ENCODE measurements at places on chromosomes 4 and X.
A peak's percentile ranks its signal among the peaks of the same experiment; 100 is the strongest.

DNA sequence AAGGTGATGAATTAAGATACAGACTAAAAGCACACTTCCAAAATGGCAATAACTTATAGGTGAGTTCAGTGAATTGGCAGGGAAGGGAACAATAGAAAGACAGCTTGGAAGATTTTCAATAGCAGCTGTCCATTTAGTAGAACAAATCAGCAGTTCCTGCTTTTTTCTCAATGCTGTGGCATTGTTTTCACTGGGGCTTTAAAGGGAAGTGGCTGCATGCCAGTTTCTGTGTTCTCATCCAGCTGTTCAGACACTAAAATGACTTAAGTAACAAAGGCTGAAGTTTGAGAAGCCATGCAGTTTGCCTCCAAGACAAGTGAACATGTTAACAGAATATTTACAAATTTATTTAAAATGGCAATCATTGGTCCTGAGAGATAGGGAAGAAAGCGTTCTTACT lies 291.9 kb downstream of the FAM47A start:
- no peak for DNase-seq

GRCh38 chrX:87397103-87397886 lies 120.3 kb upstream of the KLHL4 start:
- DNase-seq, result no peak

- no peak for DNase-seq
Observed at GRCh38 chr4:56844802-56845580, 23.5 kb upstream of the SPINK2 start.

GRCh38 chr4:86718152-86718551 lies 124.0 kb downstream of the PTPN13 start:
- no peak for DNase-seq

DNA sequence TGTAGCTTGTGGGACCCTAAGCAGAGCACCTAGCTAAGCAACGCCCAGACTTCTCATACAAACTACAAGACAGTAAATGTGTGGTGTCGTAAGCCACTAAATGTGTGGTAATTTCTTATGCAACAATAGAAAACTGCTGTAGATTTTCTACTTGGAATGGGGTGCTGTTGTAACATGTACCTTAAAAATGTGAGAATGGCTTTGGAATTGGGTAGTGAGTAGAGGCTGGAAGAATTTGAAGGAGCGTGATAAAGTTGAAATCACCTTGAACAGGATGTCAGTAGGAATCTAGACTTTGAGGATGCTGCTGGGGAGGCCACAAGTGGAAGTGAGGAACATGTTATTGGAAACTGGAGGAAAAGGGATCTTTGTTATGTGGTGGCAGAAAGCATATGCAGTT lies 43.2 kb upstream of the FUNDC1 start:
- no peak for DNase-seq

- no peak for DNase-seq
Observed at GRCh38 chr4:93182722-93183121, 645.8 kb upstream of the ATOH1 start.

DNA sequence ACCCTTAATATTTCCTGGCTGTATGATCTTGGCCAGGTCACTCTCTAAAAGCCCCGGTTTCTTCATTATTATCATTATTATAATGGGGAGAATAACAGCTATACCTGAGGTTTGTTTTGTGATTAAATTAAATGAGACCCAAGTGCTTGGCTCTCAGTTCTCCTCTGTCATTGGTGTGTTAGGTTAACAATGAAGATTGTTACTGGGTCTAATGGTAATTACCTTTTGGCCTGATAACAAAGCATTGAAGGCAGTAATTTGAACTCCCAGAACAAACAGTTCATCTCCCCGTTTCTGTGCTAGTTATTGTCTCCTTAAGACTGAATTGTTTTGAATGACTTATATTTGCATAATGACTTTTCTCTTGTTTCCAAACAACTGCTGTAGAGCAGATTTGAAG lies 6.8 kb upstream of the ANAPC4 start:
- DNase-seq, result no peak

DNA sequence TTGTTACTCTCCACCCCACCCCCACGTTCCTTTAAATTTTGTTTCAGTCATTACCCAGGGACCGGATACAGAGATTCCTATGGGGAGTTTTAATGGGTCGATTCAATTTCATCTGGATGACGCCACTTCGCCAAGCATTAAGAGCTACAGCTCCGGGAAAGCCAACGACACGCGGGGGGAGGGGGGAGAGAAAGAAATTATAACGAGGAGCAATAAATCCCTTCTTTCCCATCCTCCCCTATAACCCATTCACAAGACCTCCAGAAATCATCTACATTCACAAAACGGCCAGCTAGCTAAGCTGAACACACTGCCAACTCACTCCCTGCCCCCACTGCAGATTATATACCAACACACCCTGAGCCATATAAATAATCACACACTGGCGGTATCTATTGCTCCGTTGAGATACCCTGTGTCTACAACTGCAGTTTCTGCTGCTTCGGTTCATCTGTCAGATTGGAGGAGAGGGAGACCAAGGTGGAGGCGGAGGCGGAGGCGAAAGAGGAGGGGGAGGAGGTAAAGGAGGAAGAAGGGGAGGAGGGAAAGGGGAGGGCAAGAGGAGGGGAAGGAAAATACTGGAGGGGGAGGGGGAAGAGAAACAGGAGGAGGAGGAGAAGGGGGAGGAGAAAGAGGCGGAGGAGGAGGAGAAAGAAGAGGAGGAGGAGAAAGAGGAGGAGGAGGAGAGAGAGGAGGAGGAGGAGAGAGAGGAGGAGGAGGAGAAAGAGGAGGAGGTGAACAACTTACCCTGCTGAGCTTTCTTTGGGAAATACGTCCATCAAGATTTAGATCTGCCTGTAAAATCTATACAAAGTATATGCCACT lies 113.9 kb upstream of the VAMP7 start:
- peak; percentile 84 for DNase-seq

DNA sequence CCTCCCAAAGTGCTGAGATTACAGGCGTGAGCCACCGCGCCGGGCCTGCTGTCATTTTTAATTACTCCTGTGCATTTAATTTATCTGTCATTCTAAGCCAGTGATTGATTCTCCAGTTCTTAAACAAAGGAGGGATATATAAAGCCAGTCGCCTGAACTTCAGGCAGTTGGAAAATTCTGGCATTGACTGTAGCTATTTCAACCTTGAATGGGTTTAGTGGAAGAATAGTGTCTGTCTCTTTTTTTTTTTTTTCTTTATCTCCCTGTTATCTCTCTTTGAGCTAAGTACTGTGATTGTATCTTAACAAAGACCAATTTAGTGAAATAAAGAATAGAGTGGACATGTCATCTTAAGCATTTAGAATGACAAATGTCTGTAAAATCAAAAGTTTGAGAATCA lies 11.0 kb downstream of the NEIL3 start:
- no peak for DNase-seq

- DNase-seq, result no peak
Observed at GRCh38 chrX:67545036-67545821, 1.4 kb downstream of the AR start.

- peak; percentile 89 for DNase-seq
Observed at GRCh38 chrX:136909706-136910564, 29.4 kb upstream of the RBMX start.

DNA sequence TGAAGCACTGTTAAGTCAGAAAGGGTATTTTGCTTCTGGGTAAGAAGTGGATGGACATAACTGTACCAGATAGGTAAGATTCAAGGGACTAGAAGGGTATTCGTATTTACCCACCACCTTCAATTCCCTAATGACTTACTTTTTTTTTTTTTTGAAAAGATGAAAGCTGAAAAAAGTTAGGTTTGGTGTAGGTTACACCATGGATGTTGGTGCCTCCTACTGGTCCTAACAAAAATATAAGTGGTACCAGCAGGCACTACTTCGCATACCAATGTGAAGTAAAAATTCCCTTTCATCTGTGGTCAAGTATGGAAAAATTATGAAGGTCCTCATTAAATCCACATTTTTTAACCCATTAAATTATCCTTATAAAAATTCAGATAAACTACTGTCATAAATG lies 7.2 kb downstream of the ANKRD17 start:
- DNase-seq, result no peak

DNA sequence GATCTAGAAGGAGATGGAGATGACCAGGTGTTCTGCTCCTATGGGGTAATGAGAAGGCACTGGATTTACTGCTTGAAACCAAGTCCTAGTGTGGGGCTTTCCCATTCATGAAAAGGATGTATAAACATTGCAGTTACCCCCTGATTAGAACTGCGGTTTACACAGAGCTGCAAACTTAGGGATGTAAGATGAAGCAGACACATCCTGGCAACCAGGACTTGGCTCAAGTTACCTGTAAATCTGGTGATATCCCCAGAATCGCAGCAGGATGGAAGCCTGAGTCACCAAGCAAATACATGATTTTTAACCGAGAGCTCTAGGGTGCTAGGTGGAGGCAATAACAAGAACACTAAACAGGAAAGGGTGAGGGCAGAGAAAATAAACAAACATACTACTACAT lies 178.6 kb upstream of the MAMLD1 start:
- DNase-seq, result no peak

- DNase-seq, result no peak
Observed at GRCh38 chr4:73912191-73912590, 43.0 kb downstream of the CXCL1 start.

DNA sequence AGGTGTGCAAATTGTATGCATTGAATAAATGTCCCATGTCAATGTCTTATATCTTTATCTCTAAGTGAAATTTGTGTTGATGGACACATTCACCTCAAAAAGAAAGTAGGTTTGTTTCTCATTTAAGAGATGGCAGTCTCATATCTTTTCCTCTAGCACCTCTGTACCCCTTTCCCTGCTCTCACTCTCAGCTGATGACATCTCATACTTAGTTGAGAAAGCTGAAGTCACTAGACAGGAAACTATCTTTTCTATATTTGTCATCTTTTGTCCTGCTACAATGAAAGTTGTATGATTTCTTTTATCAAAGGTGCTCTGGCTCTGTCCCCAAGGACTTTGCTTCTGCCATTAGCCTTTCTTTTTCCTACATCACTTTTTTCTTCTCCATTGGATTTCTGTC lies 84.0 kb upstream of the GRPR start:
- no peak for DNase-seq

GRCh38 chr4:183349673-183350072 lies 27.4 kb upstream of the CLDN24 start:
- peak; percentile 98 for DNase-seq

DNA sequence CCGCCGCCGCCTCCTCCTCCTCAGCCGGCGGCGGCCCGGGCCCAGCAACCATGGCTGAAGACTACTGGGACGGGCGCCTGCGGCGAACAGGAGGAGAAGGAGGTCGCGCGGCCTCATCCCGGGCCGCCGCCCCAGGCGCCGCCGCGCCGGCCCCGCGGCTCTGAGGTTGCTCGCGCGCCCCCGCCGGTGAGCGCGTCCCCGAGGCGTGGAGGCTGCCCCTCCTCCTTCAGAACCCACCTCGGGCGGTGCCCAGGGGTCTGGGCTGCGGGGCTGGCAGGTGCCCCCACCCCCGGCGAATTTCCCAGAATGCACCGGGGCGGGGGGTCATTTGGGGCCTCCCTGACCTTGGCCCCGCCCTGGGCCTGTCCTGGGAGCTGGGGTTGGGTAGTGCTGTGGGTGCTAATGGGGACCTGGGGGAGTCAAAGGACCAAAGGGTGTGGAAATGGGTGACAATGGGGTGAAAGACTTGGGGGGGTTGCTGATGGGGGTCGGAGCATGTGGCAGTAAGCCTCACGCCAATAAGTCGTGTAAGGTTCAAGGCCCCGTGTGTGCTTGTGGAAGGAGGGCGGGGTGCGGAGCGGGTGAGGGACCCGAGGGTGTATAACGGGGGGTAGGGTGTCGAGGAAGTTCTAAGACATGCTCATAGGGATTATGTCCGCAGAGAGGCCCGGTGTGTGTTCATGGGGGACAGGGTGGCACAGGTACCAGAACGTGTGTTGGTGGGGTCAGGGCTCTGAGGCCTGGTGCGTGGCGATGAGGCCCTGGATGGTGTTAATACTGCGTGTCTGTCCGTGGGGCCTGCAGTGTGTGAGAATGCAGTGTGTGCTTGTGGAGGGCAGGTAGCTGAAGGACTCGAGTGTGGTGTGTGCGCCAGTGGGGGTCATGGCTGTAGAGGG lies 687 bp downstream of the CDK16 start:
- no peak for DNase-seq

GRCh38 chrX:8981723-8982122 lies 52.2 kb downstream of the FAM9B start:
- DNase-seq, result no peak

DNA sequence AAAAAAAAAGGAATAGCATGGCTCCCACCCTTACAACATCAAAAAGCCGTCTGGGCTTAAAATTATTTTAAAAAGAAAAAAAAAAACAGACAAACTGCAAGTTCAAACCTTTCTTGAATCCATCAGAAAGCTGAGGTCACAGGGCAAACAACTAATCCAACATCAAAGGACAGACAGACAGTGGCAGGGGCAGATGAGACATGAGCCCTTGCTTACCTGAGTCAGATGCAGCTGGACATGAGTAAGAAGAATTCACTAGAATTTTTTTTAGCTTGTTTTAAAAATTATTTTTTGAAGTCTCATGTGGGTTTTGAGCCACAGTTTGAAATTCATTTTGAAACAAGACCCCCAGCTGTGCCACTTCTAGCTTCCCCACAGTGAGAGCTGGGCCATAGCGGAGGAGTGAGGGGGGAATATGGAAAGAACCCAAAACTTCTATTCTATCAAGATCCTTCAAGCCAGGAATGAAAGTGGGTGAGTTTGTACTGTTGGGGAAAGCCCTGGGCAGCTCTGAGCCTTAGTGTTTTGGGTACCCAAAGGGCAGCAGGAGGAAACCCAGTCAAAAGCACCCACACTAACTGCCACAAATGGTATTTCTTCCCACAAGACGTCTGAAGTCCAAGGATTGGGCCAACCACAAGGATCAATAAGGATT lies 111.4 kb downstream of the ATXN3L start:
- no peak for DNase-seq

- no peak for DNase-seq
Observed at GRCh38 chr4:5895287-5895686, 2.4 kb upstream of the CRMP1 start.

GRCh38 chr4:159010563-159011260 lies 92.2 kb upstream of the RAPGEF2 start:
- peak; percentile 96 for DNase-seq

DNA sequence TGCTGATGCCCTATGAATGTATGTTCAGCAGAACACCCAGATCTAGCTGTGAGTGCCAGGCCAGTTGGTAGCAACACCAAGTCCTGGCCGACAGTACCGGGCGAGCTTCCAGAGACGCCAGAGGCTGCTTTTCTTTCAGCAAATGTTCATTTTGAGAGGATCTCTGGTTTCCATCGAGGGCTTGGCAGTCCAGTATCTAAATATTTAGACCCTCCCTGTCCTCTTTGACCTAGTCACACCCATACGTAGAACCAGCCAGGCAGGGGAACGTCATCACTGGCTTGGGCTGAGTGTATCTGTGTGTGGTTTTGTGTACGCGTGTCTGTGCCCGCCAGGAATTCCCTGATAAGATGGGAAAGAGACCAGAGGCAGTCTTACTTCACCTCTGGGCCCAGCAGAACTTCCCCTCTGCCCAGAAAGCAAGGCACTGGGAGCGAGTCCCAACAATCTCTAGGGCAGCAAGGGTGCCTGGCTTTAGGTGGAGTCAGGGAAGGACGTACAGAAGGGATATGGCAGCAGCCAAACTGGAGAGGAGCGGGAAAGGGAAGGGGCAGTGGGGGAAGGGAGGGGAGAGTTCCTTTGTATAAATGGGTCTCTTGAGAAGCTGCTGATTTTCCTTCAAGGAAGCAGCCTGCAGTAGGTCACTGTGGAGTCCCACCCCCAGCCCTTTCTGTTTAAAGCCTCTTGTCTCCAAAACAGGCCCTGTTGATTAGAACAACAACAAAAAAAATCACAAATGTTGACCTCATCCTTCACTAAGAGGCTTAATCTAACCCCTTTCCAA lies 15.0 kb upstream of the ELF4 start:
- DNase-seq, result peak; percentile 69

GRCh38 chr4:70712604-70713452 lies 8.9 kb upstream of the RUFY3 start:
- DNase-seq, result no peak

GRCh38 chr4:183469936-183470335 lies 25.5 kb downstream of the CDKN2AIP start:
- peak; percentile 17 for DNase-seq
